Activated CD8-positive, alpha-beta T cell treated with anti-CD3 and anti-CD28 coated beads, Interleukin-2, amount 10 ng/mL, durations not matched to agents 7 days and 5 days (primary cell): ENCODE measurements at places on chromosomes 11 and 22.

DNA sequence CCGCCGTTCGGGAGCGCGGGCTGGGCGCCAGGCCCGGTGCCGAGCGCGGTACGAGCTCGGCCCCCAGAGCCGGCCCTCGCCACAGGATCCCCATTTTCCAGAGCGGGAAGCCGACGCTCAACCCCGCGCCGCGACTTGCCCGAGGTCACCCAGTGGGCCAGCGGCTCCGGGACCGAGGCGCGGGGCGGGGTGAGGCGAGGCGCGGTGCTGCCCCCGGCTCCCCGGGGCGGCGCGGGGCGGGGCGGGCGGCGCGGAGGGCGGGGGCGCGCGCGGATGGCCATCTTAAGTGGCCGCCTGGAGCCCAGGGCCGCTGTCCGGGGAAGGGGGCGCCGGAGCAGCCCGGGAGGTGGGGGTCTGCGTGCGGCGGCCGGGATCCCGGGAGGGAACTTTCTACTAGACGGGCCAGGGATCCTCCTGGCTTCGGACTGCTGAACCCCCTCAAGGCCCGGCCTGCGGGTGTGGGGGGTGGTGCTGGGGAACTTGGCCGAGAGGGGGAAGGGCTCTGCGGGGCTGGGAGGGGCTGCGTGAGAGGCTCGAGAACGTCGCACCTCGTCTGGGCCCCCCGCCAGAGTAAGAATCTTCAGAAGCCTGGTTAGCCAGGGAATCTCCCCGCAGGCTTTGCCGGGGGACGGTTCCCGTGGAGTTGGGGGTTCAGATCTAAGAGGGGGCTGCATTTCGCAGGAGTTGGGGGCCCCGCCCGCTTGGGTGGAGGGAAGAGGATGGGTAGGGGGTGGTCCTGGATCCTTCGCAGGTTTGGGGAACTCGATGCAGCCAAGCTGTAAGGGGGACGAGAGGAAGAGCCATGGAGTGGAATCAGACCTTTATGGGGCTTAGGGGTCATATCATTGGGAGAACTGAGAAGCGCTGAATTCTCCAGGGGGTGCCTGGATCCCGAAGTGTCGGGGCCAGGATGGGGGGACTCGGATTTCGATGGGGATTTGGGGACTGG is 678 bp upstream of the INPPL1 start:
- peak; percentile 70 for DNase-seq

DNA sequence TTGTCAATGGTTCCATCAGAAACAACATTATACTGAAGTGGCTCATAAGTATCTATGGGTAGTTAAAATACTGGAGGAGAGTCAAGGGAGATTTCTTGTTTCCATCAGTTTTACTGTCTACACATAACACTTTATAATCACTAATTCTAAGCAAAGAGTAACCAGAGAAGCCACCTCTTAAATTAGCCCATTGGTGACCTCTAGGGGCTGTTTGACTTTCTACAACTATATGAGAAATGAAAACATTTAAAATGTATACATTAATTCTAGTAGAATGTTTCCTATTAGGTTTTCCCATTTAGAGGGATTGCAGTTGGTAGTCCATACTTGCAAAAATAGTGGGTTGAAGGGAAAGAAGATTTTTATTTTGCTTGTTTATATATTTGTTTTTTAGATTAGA is 504.3 kb downstream of the FAM181B start:
- peak; percentile 21 for DNase-seq

GRCh38 chr22:39078329-39078728 is 1.3 kb downstream of the APOBEC3G start:
- no peak for DNase-seq

GRCh38 chr11:130785380-130786116 is 130.7 kb downstream of the SNX19 start:
- no peak for DNase-seq

DNA sequence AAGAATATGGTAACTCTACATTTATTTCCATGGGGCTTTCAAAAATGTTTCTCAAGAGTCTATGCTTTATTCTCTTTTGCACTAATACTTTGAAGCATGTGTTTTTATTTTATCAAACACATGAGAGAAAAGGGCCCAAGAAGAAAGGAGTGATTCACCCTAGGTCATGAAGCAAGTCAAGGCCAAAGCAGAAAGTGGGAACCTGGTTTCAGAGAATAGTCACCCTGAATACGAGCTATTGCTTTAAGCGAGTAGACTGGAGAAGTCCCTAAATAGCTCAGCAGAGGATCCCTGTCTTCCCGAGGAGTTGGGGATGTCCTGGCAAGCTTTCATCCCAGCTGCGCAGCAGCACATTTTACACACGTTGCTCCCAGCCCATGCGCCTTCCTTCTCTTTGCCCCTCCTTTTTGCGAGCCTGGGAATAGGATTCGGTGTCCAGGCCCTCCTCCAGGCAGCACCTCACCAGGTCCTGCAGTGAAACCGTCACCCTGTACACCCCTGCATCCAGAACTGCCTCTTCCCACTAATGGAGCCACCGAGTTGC is 19.1 kb downstream of the MPEG1 start:
- no peak for DNase-seq

DNA sequence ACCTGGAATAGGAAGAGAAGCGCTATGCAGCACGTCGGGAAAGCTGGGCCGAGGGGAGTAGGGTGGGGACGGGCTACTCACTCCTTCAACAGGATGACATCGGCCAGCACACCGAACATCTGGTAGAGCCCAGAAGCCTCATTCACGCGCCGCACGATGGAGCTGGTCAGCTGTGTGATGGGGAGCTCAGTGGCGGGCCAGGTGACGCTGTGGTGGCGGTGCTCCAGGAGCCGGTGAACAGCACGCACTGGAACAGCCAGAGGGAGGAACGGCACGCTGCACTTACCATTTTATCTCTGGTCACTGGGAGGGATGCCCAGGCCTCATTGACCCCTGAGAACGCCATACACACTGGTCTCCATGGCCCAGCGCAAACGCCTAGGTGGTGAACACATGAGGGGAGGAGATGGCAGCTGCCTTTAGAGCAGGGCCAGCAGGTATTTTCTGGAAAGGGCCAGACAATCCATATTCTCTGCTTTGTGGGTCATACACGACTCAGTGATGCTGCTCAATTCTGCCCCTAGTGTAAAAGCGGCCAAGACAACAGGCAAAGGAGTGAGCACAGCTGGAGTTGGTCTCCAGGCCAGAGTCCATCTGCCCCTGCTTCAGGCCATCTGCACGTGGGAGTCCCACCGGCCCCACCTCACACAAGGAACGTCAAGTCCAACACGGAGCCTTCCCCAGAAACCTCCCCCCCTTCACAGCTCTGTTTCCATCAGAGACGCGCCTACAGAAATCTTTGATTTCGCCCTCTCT is 8.8 kb downstream of the FOXRED2 start:
- no peak for DNase-seq

DNA sequence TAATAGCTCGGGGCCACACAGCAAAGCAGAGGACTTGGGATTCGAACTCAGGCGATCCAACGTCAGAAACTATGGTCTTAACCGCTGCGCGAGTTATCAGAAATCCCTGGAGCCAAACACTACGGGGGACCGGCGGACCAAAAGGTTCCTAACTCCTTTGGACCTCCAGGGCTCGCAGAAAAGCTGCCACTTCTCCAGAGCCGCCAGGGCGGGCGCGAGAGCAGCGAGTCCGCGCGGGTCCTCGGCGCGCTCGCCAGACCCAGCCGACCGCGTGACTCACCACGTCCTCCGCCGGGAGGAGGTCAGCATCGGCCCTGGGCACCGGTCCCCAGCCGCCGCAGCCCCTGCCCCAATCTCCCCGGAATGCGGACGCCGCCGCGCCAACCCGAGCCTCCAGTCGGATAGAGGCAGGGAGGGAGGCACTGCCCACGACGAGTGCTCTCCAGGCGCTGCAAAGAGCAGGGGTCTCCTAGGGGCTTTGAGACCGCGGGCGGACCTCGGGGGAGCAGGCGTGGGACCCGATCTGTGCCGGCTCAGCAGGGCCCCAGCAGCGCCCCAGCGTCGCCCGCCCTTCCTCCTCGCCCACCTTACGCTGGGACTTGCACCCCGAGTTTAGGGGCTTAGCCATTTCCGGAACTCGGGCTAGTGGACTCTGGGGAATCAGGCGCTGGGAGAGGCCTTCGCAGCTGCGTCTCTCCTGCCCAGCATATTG is 6.2 kb upstream of the ALX4 start:
- no peak for DNase-seq

DNA sequence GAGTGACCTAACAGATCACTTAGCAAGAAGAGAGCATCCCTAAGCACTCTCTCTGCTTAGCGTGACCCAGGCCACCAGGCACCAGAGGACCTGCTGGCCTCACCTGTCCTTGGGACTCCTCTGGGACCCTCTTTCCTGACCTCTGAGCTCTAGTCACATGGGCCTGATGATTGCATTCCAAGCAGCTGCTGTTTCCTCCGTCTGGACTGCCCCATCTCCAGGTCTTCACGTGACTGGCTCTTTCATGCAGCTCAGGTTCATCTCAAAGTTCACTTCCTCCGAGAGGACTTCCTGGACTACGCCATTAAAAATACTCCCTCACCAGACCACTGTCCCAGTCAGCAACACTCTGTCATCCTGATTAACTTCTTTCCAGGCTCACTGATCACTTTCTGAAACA is 2.9 kb downstream of the MMP20 start:
- no peak for DNase-seq

DNA sequence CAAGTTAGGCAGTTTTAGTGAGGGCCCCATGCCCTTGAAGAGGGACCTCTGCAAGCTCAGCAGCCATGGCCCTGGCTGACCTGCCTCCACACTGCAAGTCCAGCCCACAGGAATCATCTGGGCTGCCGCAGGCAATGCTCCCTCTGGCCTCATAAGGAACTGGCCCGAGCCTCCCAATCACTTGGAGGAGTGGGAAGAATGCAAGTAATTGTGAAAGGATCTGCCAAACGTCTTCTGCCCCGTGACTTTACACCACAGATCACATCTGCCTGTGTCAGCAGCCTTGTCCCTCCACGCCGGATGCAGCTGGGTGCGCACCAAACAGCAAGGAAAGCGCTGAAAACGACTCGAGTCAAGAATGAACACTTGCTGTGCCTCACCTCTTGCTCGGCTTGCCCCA is 23.8 kb downstream of the OPCML start:
- no peak for DNase-seq

- no peak for DNase-seq
These were observed 528 bp downstream of the WEE1 start for GRCh38 chr11:9573775-9574621.
